ENCODE measurements at places on chromosomes 3 and 15.

- DNase-seq: no peak
These were observed 770.2 kb upstream of the ALCAM start for GRCh38 chr3:104596551-104596950.

- no peak for DNase-seq
These were observed 391.4 kb downstream of the KCNH8 start for GRCh38 chr3:19539518-19540392.

- no peak for DNase-seq
These were observed 1.0 kb downstream of the SNX1 start for GRCh38 chr15:64096668-64097384.

- no peak for DNase-seq
These were observed 149.0 kb downstream of the MAGI1 start for GRCh38 chr3:65889707-65890099.

- DNase-seq: no peak
These were observed 66.3 kb downstream of the ST8SIA2 start for GRCh38 chr15:92460023-92460422.

DNA sequence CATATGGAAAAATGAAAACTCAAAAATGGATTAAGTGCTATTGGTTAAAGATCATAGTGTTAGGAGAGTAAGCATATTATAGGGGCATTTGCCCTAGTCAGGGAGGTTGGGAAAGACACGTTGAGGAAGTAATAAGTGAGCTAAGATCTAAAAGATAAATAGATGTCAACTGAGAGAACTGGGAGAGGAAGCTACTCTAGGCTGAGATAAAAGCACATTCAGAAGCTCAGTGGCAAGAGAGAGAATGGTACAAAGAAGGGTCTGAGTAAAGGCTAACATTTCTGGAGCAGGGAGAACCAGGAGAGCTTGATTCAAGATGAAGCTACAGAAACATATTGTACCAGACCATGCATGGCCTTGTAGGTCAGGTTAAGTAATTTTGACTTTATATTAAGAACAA, 63.9 kb downstream of the TRPC1 start:
- DNase-seq: no peak

DNA sequence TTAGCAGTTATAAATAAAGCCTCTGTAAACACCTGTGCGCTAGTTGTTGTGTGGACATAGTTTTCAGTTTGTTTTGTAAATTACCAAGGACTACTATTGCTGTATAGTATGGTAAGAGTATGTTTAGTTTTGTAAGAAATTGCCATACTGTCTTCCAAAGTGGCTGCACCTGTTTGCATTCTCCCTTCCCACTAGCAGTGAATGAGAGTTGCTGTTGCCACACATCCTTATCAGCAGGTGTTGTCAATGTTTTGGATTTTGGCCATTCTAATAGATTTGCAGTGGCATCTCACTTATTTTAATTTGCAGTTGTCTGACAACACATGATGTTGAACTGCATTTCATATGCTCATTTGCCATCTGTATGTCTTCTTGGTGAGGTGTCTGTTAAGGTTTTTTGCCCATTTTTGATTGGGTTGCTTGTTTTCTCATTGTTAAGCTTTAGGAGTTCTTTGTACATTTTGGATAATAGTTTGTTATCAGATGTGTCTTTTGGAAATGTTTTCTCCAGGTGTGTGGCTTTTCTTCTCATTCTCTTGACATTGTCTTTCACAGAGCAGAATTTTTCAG, 14.9 kb downstream of the TCAIM start:
- DNase-seq: no peak

DNA sequence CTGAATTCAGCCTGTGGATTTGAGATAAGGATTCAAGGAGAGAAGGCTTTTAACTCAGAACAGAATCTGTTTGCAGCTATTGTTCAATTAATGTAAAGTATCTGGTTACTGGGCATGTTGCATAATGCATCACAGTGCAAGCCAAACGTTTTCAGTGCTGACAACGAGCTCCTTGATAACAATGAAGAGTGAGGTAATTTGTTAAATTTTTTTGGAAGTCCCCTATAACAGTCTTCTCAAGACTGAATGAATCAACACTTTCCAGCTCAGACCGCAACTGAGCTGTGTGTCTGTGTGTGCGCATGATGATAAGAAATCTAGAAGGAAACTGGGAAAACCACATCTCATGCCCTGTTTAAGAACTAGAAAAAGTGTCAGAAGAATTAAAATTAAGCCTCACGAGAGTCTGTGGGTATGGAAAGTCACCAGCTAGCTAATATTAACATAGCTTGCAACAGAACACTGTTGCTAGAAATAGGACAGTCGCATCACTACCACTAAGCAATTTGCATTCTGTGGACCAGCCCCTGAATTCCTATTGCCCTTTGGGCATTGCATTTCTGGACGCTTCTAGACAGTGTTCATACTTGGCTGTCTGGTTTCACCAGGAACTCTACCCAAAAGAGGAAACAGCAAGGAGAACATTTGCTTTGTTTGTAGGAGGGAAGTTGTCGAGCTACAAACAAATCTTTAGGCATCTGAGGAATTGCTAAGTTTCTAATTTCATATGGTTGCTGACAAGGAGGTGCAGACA, 43.7 kb upstream of the ATP2C1 start:
- DNase-seq: peak; percentile 52
